Effector memory CD8-positive, alpha-beta T cell (primary cell): ENCODE measurements at places on chromosomes 11 and 22.

GRCh38 chr22:46853191-46853590, 90.7 kb downstream of the TBC1D22A start:
- DNase-seq = no peak

- no peak for DNase-seq
These were observed 98.6 kb upstream of the USP47 start for GRCh38 chr11:11743216-11743615.

DNA sequence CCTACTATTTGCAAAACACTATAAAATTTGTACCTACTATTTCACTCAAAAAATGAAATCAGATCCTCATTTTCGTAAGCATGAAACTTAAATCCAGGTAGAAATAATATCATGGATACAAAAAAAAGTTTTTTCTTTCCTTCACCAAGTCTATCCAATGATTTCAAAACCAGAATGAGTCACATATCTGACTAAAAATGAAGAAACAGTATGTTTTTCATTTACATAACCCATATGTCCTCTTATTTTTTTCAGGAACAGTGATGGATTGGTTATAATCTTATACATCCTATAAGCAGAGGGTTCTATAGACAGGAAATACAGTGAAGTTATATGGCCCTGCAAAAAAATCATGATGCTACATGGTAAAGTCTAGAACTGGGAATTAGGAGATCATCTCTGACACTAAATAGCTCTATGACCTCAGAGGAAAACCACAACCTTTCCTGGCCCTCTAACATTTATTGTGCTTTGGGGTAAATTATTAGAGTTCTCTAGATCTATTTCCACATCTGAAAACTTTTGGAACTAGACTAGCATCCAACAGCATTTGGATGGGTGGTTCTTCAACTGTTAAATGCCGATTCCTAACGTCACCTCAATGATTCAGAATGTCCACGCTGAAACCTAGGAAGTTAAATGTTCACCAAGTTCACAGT, 10.9 kb downstream of the MTMR2 start:
- DNase-seq = no peak

GRCh38 chr11:64745521-64746328, 1.8 kb upstream of the RASGRP2 start:
- DNase-seq = peak; percentile 86

DNA sequence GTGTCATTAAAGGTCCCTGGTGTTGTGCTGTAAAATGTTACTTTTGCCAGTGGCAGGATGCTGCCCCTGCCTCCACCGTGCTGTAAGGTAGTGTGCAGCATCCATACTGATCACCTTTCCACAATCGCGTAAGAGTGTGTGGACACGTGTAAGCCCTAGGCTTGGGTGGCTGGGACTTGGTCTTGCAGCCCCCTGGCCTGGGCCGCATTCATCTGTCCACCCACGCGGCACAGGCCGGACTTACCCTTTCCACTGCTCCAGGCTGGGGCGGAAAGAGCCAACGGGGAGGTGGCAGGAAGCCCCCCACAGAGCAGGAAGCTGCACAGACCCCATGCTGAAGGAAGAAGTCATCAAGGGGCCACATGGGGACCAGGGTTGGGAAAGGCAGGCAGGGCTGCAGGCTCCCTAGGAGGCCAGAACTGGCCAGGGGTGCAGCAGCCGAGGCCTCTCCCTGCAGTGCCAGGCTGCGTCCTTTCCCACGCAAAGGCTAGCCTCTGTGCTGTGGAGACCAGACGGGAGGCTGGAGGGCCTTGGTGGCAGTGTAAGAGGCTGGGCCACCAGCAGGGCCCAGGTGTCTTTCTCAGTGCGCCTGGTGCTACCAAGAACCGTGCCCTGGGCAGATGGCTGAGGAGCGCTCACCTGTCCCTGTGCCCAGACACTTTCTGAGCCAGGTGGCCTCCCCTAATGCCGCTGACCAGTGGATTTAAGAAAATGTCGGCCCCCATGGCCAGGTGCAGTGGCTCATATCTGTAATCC, 11.7 kb upstream of the TMEM191C start:
- DNase-seq = no peak

DNA sequence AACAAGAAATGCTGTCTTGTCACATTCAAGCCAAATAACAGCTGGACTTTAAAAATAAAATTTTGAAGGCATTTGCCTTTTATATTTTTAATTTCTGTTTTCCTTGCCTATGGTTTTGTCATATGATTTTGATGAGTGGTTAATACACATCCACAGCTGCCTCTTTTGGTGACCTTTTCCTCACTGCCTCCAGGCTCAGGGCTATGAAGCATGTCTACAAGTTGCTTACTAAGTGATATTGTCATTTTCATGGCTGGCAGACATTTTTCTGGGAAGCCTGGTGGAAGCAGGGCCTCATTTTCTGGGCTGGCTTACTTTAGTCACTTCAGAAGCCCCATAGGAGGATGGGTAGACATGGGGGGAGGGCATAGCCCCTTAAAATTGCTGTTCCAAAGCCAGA, 344.9 kb downstream of the SOX6 start:
- DNase-seq = no peak

GRCh38 chr11:116576526-116576925, 196.3 kb downstream of the BUD13 start:
- no peak for DNase-seq

- DNase-seq = no peak
These were observed 14.2 kb downstream of the MCAT start for GRCh38 chr22:43128928-43129424.
